ENCODE measurements at places on chromosomes 4 and X.

- DNase-seq: no peak
These were observed 79.5 kb downstream of the FAM184B start for GRCh38 chr4:17701882-17702281.

DNA sequence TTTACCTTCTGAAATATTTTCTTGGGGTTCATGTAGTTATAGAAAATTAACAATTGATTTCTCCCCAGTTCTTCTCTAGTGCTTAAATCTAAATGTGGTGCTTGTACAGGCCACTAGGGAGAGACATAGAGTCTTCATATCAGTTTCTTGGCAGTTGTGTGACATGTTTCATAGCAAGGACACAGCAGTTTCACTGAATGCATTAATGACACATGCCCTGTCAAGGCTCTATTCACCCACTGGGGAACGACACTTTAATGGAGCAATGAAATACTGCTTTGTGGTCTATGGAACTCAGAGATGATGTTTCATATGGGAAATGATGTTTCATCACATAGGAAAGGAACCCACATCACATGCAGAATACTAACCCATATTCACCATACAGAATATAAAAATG, 2.8 kb downstream of the VEGFC start:
- DNase-seq: no peak

- DNase-seq: no peak
These were observed 419.9 kb upstream of the NWD2 start for GRCh38 chr4:36824682-36825081.

GRCh38 chr4:88295656-88296055, 11.3 kb upstream of the PPM1K start:
- DNase-seq: no peak

Data from stimulated activated naive CD8-positive, alpha-beta T cell treated with anti-CD3 and anti-CD28 coated beads, Interleukin-15, amount 100 ng/mL, for 72 hours (primary cell).